ENCODE measurements at places on chromosomes 4 and X. TPM values are rescaled to one million over a fixed set of nuclear protein-coding genes. Genes with fewer than 3 reads are reported as not detected.

GRCh38 chr4:57270346-57270745 is 160.2 kb upstream of the IGFBP7 start:
- no peak overlapping the region for H3K27ac ChIP-seq
- no peak overlapping the region for H3K4me3 ChIP-seq
- H3K4me1 ChIP-seq: no peaks in the 10 kb centered on the region
- peaks cover 57% of the 10 kb centered on the region for H3K27me3 ChIP-seq
- H3K36me3 ChIP-seq: no peaks in the 10 kb centered on the region
- no peak for DNase-seq

DNA sequence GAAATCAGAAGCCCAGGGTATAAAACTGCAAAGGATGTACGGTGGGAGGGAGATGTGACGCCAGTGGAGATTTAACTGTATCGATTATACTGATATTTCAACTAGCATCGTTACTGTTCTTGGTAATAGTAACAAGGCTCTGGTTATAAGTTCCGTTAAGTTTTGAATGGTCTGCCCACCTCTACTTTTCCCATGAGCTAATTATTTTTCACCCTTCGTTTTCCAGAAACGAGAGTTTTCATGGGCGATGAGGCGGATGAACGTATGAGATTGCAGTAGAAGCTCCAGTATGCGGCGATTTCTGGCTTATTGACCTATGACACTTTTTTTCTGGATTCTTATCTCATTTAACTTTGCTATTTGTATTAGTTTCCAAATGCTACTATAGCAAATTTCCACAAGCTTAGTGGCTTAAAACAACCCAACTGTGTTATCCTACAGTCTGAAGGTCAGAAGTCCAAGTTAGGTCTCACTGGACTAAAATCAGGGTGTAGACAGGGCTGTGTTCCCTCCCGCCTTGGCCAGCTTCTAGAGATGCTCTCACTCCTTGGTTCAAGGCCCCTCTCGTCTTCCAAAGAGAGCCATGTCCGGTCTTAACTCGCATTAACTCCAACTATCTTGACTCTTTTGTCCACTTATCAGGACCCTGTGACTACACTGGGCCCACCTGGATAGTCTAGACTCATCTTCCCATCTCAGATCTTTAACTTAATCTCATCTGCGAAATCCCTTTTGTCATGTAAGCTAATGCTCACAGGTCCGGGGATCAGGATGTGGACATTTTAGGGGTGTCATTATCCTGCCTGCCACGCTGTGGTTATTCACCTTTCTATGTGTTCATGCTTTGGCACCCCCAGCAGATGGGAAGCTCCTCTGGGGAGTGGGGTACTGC is 122.5 kb downstream of the IRF2 start:
- H3K4me3 ChIP-seq: no peak overlapping the region
- no peak for DNase-seq
- no peaks in the 10 kb centered on the region for H3K27me3 ChIP-seq

DNA sequence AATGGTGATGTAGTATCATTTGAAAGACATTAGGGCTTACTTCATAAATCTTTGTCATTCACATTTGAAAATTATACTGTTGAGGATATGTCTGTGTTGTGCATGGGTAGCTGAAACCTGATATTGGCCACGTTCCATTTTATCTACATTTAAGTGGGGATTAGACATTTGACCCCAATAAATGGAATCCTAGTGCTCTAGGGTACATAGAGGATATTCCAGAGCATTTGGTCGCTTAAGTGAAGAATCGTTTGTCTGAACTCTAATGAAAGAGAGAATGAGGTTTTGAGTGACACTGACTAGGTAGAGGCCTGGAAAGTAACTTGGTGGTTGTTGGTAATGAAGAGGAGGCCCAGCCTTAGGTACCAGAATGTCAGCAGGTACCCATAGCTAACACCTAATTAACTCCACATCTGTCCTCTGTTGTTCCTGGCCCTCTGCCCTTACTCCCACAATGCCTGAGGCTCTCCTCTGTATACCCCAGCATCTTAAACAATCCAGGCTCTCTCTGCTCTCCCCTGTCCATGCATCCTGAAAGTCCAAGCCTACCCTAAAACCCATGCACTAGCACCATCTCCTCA is 299.5 kb upstream of the KLF3 start:
- no peaks in the 10 kb centered on the region for H3K36me3 ChIP-seq

DNA sequence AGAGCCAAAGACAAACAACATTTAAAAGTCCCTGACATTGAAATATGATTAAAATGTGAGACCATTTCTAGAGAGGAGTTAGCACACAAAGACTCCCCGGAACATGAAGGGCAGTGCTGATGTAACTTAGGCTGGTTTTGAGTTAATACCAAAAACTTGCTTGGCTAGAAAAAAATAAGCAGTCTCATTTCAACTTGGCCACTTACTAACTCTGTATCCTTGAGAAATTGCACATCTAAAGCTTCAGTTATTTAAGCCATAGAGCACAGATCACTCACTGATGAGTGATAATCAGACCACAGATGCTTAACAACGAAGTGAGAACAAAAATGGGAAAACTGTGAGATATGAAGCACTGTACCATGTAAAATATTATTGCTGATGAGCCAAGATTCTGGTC is 65.9 kb upstream of the MAOA start:
- H3K27ac ChIP-seq: no peak overlapping the region
- H3K27me3 ChIP-seq: peaks cover 7% of the 10 kb centered on the region
- H3K4me1 ChIP-seq: no peaks in the 10 kb centered on the region
- no peak overlapping the region for H3K4me3 ChIP-seq
- DNase-seq: no peak

MAGEA10 gene
- total RNA-seq: not detected

KLHL34 gene
- total RNA-seq: not detected

DNA sequence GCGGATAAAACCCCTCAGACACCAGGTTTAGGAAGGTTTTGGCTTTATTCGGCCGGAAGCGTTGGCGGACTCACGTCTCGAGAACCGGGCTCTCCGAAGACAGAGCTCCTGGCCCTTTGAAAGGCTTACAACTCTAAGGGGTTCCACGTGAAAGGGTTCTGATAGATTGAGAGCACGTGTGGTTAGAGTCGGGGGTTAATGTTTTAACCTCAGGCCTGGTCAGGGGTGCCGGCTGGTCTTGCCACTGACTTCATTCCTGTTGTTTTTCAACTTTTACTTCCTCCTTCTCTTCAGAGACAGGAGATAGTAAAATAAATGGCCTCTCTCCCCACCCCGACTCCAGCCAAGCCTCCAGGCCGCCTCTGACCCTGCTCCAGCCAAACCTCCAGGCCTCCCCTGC is 4.7 kb upstream of the ASMT start:
- no peaks in the 10 kb centered on the region for H3K4me1 ChIP-seq
- no peak overlapping the region for H3K4me3 ChIP-seq
- H3K27me3 ChIP-seq: no peaks in the 10 kb centered on the region
- H3K36me3 ChIP-seq: no peaks in the 10 kb centered on the region

GRCh38 chr4:38101563-38101962 is 141.4 kb downstream of the PTTG2 start:
- H3K27me3 ChIP-seq: no peaks in the 10 kb centered on the region

- H3K4me3 ChIP-seq: no peak overlapping the region
- peaks cover 11% of the 10 kb centered on the region for H3K36me3 ChIP-seq
- H3K27ac ChIP-seq: no peak overlapping the region
- H3K27me3 ChIP-seq: no peaks in the 10 kb centered on the region
- H3K4me1 ChIP-seq: peaks cover 57% of the 10 kb centered on the region
Observed at GRCh38 chrX:3348191-3348590, 1.7 kb upstream of the MXRA5 start.

CNGA2 gene
- total RNA-seq: not detected

GRCh38 chrX:107396235-107396634 is 53.2 kb upstream of the FRMPD3 start:
- no peaks in the 10 kb centered on the region for H3K4me1 ChIP-seq
- H3K4me3 ChIP-seq: no peak overlapping the region
- no peaks in the 10 kb centered on the region for H3K36me3 ChIP-seq
- DNase-seq: no peak
- H3K27ac ChIP-seq: no peak overlapping the region

GRCh38 chr4:6668391-6668790 is 25.3 kb upstream of the S100P start:
- H3K27ac ChIP-seq: no peak overlapping the region
- H3K27me3 ChIP-seq: no peaks in the 10 kb centered on the region
- H3K4me1 ChIP-seq: peaks cover 3% of the 10 kb centered on the region
- H3K36me3 ChIP-seq: peaks cover 2% of the 10 kb centered on the region
- no peak for DNase-seq

CLCN4 gene
- total RNA-seq: 3.7 TPM

DNA sequence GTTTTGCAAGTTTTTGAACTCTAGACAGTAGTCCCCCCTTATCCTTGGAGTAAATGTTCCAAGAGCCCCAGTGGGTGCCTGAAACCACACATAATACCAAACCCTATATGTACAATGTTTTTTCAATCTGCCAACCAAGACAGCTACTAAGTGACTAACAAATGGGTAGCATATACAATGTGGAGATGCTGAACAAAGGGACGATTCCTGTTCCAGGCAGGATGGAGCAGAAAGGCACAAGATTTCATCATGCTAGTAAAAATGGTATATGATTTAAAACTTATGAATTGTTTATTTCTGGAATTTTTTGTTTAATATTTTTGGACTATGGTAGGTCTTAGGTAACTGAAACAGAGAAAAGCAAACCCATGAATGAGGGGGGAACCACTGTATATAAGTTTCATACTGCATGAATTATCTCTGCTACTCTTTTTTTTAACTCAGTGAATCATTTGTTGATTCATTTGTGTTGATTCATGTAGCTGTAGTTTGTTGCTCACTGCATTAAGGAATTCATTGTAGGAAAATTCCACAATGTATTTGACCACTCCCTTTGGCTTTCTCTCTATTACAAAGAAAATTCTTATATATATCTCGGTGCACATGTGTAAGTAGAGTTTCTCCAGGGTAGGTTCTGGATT is 21.9 kb upstream of the ANXA3 start:
- H3K27me3 ChIP-seq: peaks cover 2% of the 10 kb centered on the region
- no peaks in the 10 kb centered on the region for H3K4me1 ChIP-seq
- no peaks in the 10 kb centered on the region for H3K36me3 ChIP-seq
- no peak overlapping the region for H3K4me3 ChIP-seq
- H3K27ac ChIP-seq: no peak overlapping the region
